CD4-positive, alpha-beta T cell (primary cell): ENCODE measurements at places on chromosomes 6 and 20.
A peak's percentile ranks its signal among the peaks of the same experiment; 100 is the strongest.

DNA sequence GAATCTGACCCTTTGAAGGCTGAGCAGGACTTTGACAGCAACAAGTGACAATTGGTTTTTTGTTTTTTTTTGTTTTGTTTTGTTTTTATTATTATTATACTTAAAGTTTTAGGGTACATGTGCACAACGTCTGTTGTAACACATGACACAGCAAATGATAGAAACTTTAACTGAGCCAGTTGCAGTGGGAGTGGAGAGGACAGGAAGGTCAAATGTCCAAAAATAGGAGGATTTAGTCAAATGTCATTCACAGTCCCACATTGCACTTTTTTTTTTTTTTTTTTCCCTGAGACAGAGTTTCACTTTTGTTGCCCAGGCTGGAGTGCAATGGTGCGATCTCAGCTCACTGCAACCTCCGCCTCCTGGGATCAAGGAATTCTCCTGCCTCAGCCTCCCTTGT lies 223.0 kb downstream of the HIVEP2 start:
- no peak for DNase-seq

DNA sequence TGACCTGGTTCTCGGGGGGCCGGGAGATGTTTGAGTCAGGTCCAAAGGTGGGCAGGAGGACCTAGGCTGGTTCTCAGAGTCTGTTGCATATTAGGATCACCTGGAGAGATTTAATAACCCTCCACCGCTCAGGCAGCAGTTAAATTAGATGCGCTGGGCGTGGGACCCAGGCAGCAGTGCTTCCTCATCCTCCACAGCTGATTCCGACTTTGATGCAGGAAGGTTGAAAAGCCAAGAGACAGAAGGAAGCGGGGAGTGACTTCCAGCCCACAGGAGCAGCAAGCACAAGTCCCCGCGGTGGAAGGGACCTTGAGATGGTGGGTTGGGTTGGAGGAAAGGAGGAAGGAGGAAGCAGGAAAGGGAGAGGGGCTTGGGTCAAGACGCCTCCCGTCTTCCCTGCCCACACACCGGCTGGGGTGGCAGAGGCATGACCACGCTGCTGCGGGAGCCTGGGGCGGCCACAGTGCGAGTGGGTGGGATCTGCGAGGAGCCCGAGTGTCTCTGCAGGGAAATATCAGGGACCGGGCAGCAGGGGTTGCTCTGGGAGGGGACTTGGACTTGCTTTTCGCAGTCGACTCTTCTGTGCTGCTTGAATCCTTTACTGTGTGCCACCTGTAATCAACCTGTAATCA lies 146.0 kb downstream of the PHACTR3 start:
- DNase-seq = no peak

DNA sequence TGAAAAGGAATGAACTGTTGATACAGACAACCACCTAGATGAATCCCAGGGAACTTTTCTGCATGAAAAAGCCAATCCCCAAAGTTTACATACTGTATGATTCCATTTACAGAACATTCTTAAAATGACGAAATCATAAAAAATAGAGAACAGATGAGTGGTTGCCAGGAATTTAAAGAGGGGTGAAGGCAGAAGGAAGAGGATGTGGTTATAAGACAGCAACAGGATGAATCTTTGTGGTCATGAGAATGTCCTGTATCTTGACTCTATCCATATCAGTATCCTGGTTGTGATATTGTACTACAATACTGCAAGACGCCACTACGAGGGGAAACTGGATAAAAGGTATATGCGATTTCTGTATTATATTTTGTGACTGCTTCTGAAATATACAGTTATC lies 70.1 kb upstream of the EMILIN3 start:
- DNase-seq = peak; percentile 49

DNA sequence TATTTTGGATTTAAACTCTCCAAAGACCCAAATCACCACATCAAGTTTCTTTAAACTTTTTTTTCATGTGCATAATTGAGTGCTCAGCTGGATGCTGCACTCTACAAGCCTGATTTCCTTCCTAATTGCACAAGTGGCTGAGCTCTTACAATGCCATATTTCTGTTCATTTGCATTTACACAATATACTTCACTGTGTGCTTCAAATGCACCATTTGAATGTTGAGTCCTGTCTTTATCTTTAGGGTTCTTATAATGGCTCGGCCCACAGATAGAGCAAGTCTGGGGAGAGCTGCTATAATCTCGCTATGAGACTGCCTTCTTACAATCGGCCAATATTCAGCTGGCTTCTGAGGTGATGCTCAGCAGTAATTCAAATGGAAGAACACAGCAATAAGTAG lies 200.6 kb upstream of the MAP3K7 start:
- DNase-seq = no peak

DNA sequence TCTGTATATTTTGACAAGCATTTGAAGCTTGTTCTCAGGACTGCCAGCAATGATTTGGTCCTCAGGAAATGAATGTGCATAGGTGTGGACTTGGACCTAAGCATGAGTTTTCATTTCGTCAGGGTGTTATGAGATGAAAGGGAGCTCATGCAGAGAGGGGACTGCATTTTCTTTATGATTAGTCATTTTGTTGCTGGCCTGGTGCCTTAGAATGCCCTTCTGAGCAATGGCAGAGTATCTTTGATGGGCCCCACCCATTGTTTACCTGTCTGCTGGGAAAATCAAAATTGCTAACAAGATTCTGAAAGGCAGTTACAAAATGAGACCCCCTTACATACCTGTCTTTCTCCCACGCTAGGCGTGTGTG lies 51.5 kb upstream of the MTHFD1L start:
- DNase-seq = no peak

- DNase-seq = no peak
Measured at GRCh38 chr20:56840716-56841261, 211.7 kb downstream of the TFAP2C start.

DNA sequence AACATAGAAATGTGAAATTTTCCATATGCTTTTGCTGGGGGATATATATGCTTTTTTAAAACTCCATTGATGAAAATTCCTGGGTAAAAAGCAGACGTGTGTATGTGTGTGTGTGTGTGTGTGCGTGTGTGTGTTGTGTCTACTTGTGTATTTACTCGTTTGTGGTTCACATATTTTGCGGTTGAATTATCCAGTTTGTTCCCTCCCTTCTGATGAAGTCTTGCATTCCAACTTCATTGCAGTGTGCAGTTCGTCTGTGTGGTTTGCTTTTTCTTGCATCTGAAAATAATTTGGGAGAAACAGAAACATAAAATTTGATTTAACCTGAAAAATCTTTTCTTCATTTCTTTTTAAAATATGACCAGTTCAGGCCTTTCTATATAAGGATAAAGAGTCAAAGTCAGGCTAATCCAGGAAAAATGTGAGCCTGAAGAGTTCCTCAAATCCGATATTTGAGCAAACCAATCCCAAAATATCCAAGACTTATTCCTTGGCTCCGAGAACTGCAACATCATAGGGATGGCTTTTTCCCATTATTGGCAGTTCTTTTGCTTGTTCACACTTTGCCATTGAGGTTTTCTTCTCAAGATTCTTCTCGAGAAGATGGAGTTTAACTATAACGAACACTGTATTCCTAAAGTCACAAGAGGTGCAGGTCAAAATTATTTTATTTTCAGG lies 202.2 kb upstream of the CCN2 start:
- no peak for DNase-seq

DNA sequence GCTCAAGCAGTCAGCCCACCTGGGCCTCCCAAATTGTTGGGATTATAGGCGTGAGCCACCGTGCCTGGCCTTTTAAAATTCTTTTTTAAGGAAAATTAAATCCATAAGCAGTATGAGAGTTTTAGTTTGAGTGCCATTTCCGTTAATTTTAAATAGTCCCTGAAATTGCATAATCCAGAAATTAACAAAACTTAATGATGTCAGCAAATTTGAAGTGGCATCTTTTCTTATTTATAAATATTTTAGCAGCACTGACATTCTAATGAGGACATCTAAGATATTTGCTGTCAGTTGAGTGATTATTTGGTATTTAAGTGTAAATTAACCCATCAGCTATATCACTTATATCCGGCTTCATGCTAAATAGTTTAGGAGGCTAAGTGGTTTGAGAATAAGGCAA lies 42.9 kb upstream of the FAM184A start:
- DNase-seq = no peak

- DNase-seq = no peak
Measured at GRCh38 chr6:164928057-164928727, 381.2 kb downstream of the C6orf118 start.

GRCh38 chr20:25061821-25062530 lies 4.0 kb upstream of the ACSS1 start:
- no peak for DNase-seq

- no peak for DNase-seq
Measured at GRCh38 chr6:84065693-84066290, 32.2 kb downstream of the MRAP2 start.

GRCh38 chr6:118548136-118548535 lies at the start of gene PLN:
TSS of gene PLN (plus strand) at chr6:118548296. CDS start at chr6:118558922, 10,626 bp downstream.
- no peak for DNase-seq

DNA sequence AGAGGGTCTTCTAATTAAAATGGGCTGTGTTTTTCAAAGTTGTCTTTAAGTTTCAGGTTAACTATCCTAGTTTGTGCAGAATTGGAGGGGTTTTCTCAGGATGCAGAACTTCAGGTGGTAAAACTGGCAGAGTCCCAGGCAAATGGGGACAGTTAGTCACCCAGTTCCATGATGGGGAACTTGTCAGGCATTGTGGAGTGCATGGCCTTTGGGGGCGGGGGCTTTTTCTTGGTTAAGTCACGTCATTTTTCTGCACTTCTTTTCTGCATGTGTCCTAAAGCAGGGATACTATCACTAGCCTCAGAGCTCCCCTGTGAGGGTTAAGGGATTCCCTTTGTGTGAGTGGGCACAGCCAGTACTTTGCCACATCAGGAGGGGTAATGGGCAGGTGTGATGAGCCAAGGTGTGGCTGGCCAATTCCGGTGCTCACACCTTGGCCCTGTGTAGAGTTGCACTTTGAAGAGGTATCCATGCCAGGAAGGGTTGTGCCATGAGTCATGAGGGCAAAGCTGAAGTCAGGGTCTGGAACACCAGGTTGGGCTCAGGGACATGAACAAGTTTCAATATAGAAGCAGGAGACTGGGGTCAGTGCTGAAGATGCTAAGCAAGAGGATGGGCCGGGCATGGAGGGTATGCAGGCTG lies 126.0 kb upstream of the RREB1 start:
- DNase-seq = no peak

DNA sequence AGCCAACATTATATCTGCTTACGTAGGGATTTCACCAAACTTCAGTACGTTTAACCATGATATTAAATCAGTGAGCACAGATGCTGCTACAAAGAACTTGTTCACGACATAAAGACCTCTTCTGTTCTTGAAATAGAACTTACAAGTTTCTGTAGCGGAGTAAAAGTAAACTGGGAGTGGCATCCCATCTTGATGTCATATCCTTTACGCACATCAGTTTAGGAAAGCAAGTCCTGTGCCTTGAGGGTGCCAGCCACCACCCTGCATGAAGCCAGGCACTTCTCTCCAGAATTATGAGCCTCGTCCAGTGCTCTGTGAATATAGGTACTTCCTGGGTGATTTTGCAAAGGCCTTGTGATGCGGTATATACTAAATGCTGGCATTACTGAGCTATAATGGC lies 122.6 kb downstream of the BTBD3 start:
- DNase-seq = no peak

GRCh38 chr6:74814440-74814839 lies 391.4 kb downstream of the COL12A1 start:
- no peak for DNase-seq

- DNase-seq = no peak
Measured at GRCh38 chr6:89675949-89676748, 37.6 kb upstream of the LYRM2 start.

GRCh38 chr20:37309936-37310590 lies 20.6 kb downstream of the MANBAL start:
- DNase-seq = no peak

DNA sequence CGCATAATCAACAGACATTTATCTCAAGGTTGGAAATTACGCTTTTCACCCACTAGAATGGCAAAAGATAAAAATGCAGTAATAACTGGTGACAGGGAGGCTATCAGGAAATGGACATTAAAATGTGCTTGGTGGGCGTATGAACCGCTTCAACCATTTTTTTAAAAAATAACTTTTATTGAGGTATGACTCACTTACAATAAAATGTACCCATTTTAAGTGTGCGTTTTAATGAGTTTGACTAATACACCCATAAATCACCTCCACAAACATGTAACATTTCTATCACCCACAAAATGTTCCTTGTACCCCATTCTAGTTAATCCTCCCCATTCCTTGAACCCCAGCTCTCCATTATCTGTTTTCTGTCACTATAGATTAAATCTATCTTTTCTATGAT lies 96.8 kb downstream of the IYD start:
- no peak for DNase-seq

GRCh38 chr6:138996524-138996923 lies 8.5 kb upstream of the REPS1 start:
- DNase-seq = no peak

DNA sequence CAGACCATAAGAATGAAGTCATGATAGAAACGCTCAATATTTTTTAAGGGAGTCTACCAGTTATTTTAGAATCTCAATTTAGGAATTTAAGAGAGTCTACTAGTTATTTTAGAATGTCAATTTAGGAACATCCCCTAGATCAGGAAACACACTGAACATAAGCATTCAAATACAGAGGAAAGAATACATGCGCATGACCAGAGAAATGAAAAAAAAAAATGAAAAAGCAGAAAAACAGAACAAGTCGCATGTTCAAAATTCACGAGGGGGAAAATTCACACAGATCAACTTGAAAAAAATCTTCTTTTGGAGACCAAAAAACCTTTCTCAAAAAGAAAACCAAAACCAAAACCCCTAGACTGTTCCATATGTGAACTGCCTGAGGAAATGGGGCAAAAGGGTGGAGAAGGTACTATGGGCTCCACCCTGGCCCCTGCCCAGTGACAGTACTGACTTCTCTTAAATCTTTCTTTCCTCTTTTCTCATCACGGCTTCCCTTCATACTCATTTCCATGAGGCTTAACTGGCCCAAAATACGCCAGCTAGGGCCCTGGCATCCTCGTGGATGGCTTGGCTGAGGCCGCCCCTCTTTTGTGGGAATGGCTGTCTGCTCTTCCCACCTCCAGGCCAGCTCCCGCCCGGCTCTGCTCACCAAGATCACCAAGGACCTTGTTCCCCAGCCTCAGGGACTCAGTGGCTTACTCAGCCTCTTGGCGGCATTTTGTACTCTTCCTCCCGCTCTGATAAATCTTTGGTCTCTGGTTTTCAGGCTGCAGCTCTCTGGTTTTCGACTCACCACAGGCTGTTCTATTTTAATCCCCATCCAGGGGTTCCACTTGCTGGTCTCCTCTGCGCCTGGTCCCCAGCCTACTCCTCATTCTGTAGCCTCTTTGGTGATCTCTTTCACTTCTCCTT lies 11.2 kb downstream of the ZBTB2 start:
- no peak for DNase-seq

- DNase-seq = no peak
Measured at GRCh38 chr6:3929281-3929798, 80.2 kb downstream of the FAM50B start.

DNA sequence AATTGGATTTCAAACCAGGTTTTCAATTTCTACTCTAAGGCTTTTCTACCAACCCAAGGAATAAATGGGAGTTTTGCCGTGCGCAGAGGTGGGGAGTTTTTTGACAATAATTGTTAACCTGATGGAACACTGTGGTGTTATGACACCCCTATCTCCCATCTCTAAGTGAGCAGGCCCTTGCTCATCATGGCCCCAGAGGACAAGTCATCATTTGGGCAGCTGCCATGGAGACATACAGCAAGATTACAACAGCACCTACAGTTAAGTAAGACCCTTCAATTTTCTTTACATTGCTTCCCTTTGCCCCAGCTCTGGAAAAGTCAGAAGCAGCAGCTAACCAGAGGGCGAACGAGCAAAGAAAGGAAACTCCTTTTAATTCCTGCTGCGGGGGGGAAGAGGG lies 54.3 kb downstream of the ADGRF5 start:
- DNase-seq = no peak
